ENCODE measurements at places on chromosomes 4 and X.

DNA sequence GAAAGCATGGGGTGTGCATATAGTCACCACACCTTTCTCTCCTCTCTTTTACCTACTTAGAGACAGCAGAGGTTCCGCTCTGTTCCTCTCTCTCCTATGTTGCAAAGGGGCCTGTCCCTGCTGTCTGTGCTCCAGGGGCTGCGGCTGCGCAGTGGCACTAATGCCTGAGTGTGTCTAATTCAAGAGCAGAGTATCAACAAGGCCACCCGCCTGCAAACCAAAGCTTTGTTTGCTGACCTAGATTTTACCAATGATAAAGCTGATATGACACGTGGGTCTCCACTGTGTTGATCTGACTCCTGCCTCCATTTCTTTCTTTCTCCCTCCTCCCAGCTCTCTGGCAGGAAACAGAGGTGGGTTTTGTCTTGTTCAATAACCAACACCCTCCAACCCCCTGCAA lies 74.9 kb downstream of the NSG1 start:
- no peak for DNase-seq

DNA sequence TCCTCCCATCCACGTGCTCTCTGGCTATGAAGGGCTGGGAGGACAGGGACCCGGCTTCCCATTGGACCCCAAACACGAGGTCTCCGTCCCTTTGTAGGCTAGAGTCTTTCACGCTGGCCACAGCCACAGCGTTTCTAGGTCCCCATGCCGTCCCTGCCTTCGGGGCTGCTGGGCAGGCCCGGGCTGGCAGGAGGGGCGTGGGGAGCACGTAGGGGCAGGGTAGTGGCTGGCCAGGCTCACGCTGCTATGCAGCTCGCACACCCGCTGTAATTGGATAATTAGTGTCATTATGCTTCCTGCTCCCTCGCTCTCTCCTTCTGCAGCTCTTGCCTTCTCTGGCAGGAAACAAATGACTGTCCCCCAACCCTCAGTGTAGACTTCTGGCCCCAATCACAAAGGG lies 9.8 kb downstream of the ATP2B3 start:
- no peak for DNase-seq

- no peak for DNase-seq
Measured at GRCh38 chr4:38213083-38213805, 253.0 kb downstream of the PTTG2 start.

GRCh38 chrX:94089149-94089548 lies 415.1 kb downstream of the FAM133A start:
- no peak for DNase-seq

DNA sequence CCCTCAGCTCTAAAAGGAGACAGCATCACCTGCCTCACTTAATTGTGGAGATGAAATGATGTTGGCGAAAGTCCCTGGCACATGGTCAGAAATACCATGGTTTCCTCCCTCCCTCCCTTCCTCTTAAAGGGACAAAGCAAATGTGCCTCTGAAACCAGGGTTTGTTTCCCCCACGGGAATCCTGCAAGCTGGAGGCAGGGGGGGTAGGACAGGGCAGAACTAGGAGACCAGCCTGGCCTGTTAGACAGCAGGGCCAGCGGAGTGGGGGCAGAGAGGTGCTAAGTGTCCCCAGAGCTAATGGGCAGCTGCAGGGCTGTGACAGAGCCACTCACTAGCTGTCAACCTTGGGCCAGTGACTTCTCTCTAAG lies 5.7 kb downstream of the RTL5 start:
- DNase-seq: no peak

GRCh38 chrX:49165901-49166881 lies 3.6 kb downstream of the MAGIX start:
- DNase-seq: peak; percentile 92

GRCh38 chr4:155060419-155060818 lies 148.0 kb upstream of the NPY2R start:
- DNase-seq: no peak

GRCh38 chr4:89221167-89221867 lies 86.3 kb downstream of the GPRIN3 start:
- DNase-seq: no peak

DNA sequence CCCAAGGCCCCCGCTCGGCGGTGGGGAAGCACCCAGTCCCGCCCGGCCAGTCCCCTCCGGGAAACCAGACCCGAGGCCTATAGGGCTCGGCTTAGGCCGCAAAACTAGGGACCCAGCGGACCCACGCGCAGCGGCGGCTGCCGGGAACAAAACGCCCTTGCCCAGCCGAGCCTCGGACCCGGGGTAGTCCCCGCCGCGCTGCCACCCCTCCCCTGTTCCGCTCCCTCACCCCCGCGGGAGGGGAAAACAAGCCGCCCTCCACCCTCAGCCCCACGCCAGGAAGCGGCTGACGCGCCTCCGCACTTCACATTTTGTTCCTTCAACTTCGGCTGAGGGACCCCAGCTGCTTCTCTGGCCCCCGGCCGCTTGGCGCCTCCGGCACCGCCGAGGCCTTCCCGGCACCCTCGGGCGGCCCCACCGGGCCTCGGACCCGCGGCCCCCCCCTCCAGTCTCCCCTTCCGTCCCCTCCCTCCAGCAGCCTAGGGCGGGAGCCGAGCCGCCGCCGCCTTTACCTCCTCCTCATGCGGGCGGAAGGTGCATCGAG lies 694 bp downstream of the PDS5A start:
- DNase-seq: no peak

DNA sequence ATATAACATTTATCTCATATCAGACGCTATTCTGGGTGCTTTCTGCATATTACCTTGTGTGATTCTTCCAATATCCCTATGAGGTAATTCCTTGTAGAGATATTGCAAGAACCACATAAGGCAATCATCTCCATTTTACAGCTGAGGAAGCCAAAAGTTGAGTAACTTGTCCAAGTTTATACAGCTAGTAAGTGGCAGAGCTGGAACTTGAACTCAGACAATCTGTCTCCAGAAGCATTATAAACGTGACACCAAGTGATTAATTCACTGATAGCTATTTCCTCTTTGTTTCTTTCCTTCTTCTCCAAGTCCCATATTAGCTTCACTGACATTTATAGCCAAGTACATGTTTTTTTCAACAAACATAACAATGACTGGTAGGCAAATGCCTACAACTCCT lies 7.3 kb downstream of the EMCN start:
- no peak for DNase-seq

- DNase-seq: no peak
Measured at GRCh38 chr4:139603576-139604410, 47.8 kb upstream of the SETD7 start.

GRCh38 chr4:57254754-57255153 lies 144.6 kb upstream of the IGFBP7 start:
- no peak for DNase-seq

- no peak for DNase-seq
Measured at GRCh38 chr4:26267087-26267486, 53.7 kb upstream of the RBPJ start.

DNA sequence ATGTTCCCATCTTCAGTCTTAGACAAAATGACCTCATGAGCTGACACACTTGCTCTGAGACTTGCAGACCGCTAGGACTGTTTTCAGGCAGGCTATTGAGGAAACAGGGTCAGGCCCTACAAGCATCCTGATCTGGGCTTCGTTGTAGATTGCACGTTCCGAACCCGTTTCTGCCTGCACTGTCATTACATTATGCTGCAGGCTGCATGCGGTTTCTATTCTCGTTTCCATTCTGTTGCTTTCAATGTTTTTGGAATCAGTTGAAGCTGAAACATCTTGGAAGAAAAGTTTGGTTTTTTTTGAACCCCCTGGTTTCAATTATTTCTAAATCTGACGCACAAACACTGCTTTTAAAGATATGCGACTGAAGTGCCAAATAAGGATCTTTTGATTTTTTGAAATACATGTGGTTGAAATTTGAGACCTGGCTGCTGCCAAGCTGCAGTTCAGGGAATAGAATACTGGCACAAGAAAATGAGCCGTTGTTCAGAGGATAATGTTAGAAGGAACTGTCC lies 716.1 kb upstream of the INTU start:
- DNase-seq: no peak

- DNase-seq: no peak
Measured at GRCh38 chrX:130267956-130268448, 697 bp downstream of the ZNF280C start.

DNA sequence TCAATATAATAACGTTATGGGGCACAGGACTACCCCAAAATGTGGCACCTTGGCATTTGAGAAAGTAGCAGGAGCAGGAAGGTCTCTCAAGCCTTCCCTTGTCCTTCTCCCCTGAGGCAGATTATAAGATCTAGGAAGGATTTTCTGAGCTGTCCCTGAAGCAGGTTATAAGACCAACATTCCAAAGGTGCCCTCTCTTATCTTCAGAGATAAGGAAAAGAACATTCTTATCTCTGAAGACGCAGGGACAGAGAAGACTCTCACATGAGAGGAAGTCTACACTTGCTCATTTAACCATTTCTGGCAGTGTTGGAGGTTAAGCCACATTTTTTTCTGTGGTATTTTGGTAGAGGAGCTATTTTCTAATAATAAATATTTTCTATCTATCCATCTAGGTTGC lies 437.9 kb upstream of the MAOA start:
- no peak for DNase-seq

DNA sequence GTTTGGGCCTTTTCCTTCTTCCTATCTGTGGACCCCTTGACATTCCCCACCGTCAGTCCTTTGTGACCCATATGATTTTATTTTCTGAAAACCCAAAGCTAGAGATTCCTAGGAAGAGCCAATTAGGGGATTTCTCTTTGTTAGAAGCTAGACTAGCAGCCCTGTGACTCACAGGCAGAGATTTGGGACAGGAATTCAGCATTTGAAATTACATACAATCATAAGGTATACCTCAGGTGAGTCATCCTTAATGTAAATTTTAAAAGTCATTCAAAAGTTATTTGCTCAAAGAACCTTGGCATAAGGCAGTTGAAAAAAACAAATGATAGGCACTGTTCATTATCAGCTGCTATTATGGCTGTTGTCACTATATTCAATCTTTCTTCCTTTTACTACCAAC lies 40.6 kb downstream of the USP26 start:
- DNase-seq: no peak

- no peak for DNase-seq
Measured at GRCh38 chr4:48162162-48162561, 28.1 kb upstream of the TXK start.

DNA sequence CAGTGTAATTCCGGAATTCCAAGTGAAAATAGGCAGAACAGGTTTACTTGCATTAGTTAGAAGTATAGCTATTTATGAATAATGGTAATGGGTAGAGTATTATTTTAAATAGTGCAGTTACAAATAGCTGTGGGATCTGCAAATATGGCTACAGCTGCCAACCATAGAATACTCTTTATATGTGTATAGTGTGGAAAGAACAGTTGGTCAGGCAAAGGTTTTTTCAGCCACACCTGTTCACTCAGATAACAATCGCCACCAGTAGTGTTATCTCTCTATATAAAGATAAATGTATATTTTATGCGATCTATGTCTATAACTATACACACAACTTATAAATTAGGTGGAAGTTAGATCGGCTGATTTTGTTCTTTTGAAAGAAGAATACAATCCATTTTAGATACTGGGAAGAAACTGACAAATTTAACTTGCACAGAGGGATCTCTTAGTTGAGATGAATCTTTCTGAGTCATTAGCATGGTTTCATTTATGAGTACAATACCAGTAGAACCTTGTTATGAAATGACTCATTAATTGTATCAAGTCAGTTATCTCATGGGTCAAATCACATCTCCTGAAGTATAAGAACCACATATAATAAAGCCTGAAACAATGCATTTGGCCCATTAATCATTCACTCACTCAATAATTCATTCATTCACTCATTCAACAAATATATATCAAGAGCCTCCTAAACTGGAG lies 100.9 kb upstream of the NR3C2 start:
- no peak for DNase-seq

- no peak for DNase-seq
Measured at GRCh38 chrX:53456254-53456653, 22.1 kb upstream of the HSD17B10 start.

GRCh38 chrX:47501226-47502074 lies 18.4 kb upstream of the ZNF41 start:
- no peak for DNase-seq

DNA sequence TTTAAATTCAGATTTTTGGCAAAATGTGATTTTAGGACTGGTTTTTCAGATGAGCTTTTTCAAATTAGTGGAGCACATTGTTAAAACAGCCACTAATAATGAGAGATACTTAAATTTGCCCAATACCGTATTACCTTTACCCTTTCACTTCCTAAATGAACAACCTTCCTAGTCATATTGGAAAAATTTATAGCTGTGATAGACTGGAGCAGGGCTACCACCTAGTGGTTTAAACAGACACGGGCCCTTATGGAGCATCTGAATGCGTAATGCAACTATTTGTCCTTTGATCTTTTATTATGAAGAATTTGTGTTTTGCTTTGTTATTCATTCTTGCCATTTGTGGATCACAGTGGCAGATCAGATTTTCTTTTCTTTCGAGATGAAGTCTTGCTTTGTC lies 72.7 kb downstream of the KDM6A start:
- no peak for DNase-seq

DNA sequence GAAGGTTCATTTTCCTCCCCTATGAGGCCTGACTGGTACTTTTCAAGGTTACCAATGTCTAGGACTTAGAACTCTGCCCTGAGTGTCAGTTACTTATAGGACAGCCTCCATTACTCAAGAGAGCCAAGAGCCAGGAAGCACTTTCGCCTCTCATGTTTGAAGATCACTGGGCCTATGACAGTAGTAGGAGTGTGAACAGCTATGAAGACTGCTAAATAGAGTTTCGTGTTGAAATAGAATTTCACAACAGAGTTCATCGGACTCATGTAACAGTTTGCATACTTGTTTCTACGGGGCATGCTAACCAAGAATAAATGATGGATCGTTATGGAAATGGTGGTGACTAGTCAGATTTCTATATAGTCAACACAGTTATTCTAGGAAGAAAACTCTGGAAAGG lies 97.8 kb upstream of the GPC4 start:
- DNase-seq: no peak

DNA sequence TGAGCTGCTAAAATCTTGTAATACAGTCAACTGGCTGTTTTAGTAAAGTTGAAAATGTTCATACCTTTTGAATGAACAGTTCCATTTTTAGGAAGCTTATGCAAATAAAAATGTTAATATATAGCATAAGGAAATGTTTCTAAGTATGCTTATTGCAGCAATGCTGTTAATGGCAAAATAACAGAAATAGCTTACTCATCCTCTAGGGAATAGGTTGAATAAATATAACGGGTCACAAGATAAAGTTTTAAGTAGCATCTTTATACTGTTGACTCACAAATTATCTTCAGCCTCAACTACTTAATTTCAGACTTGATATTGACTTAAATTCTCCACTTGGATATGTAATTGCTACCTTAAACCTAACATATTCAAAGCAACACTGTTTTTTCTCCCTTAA lies 27.7 kb downstream of the HERC3 start:
- DNase-seq: no peak

DNA sequence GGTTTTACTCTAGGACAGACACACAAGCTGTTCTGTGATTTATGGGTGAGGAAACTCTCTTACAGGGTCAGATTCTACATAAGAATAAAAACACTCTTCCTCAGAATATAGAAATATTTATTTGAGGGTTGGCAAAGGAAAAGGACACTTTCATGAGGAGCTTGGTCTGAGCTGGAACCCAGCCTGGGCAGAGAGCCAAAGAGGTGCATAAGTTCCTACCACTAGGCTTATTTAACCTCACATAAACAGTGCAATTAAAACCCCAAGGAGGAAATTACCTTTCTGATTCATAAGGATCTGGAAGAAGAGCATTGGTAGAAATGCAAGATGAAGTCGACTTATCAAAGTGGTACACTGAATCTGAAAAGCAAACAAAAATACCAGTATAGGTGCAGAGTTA lies 32.9 kb downstream of the SETD7 start:
- no peak for DNase-seq

GRCh38 chr4:151402145-151402865 lies 6.7 kb upstream of the FHIP1A start:
- DNase-seq: no peak

- DNase-seq: no peak
Measured at GRCh38 chr4:120692964-120693363, 229.6 kb downstream of the PRDM5 start.

Measured in RWPE2 (cell line).